ENCODE measurements at places on chromosomes 5 and 9.
A peak's percentile ranks its signal among the peaks of the same experiment; 100 is the strongest.

- no peak for DNase-seq
These were observed 88.4 kb upstream of the DNAH5 start for GRCh38 chr5:14032918-14033317.

GRCh38 chr9:98995059-98995671 is 51.5 kb downstream of the COL15A1 start:
- DNase-seq = no peak

- no peak for DNase-seq
These were observed 132.4 kb downstream of the DAB2IP start for GRCh38 chr9:121783521-121784507.

DNA sequence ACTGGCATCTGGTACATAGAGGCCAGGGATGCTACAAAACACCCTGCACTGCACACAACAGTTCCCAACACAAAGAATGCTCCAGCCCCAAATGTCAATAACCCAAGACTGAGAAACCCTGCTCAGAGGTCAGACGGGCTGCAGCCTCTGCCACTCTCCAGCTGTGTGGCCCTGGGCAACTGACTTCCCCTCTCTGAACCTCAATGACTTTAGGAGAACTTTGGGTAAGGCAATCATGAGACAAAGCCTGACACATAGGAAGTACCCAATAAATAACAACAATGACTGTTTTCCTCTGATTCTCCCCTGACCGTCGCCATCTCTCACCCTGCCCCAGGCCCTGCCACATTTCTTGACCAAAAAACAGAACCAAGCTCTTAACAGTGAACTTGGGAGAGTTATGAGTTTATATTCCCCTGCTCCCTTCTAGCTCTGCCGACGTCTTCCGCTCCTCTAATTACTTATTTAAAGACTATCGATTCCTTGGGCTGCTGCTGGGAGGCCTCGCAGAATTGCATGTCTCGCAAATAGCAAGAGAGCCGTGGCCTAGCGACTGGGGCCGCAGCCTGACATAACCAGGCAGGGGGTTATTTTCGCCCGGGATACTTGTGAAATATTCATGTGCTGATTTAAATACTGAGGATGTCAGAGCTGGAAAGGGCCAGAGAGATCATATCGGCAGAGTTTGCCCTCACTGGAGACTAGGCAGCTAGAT is 24.5 kb upstream of the CRB2 start:
- no peak for DNase-seq

- DNase-seq = no peak
These were observed 4.7 kb upstream of the BICD2 start for GRCh38 chr9:92769286-92769685.

DNA sequence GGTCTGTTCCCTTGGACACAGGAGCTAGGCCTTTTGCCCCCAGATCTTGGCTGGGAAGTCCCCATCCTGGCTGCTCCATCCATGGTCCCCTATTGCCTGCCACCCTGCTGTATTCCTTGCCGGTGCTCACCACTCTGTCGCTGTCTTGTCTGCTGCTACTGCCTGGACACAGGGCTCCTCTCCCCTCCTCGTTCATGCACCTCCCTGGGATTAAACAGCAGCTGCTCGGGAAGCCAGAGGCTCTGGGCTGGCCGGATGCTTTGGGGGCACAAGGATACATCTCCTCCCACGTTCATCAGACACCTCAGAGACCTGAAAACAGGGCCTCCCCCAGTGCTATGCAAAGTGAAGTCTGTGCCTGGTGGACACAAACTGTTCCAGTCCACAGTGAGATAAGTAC is 110.4 kb downstream of the ZNF354C start:
- no peak for DNase-seq

- no peak for DNase-seq
These were observed 12.2 kb downstream of the IPO11 start for GRCh38 chr5:62424763-62425162.

DNA sequence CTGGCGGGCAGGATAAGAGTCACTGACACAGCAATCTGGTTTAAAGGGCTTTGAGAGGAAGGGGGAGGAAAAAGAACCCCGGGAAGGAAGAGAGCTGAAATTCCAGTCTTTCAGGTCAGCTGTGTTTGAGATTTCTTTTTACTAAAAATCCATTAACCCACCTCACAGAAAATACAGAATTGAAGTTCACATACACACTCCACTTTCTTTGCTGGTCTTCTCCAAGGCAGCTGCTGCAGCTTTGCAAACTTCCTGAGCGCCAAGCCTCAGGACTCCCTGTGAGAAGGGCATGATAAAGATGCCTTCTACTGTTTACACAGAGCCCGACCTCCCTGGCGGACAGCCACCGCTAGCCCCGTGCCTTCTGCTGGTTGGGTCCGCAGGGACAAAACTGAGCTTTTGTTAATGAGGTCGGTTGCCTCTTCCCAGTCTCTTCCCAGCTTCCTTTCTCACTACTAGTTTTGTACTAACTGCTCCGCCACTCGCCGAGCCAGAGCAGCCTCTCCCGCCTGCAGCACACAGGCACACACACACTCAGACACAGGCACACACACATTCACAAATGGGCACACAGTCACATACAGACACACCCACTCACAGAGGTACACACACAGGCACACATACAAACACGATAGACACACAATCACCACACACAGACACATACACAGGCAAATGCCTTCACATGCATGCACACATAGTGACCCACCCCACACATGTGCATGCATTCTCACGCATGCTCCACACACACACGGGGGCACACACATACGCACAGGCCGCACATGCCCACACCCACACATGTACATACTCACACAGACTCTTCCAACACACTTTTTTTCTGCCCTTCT is at the start of gene FREM1:
Gene FREM1 (minus strand): TSS at position 468 of the 845 bp plus-strand sequence. CDS start 41,451 bp downstream, outside the sequence.
- DNase-seq = peak; percentile 80

GRCh38 chr5:43193894-43194265 is 1.9 kb downstream of the NIM1K start:
- DNase-seq = peak; percentile 14

DNA sequence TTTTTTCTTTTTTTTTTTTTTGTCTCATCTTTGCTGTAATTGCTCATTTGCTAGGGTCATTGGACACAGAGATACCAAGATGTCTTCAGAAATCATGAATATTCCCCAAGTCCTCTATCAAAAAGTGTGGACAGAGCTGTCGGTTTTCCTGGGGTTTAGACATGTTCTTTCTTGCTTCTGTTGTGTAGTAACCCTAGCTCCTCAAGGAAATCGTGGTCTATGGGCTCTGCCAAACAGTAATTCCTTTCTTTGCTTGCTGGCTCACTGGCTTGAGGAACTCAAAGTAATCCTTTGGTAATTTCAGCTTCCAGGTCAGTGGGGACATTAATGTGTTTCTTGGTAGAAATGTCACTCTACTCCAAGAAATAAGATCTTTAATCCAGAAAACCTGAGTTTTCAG is 101.7 kb downstream of the TMC1 start:
- no peak for DNase-seq

- no peak for DNase-seq
These were observed 52.3 kb downstream of the WDR36 start for GRCh38 chr5:111144352-111144930.

GRCh38 chr9:106993603-106994002 is 130.6 kb downstream of the ZNF462 start:
- no peak for DNase-seq

DNA sequence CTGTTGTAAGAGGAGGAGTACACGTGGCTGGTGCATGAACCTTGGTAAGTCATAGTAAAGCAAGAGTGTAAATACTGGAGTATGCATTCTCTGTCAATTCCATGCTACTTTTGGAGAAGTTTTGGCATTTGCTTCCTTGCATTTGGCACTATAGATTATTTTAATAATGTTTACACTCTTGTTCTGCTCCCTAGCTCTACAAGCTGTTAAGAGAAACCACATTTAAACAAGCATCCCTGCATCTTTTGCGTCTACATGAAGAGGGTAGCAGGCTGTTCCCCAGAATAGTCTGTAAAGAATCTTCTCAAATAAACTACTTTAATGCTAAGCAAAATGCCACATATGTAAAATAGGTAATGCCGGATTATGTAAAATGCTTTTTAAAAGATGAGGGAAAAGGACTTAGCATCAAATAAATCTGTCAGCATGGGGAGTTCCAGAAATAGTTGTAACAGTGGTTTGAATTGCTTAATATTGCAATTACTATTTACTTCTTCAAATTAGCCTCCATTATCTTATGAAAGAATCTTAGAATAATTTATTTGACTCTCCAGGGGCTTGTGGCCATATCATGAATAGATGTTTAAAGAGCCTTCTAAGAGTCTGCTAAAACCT is 2127.3 kb upstream of the WWC1 start:
- no peak for DNase-seq

DNA sequence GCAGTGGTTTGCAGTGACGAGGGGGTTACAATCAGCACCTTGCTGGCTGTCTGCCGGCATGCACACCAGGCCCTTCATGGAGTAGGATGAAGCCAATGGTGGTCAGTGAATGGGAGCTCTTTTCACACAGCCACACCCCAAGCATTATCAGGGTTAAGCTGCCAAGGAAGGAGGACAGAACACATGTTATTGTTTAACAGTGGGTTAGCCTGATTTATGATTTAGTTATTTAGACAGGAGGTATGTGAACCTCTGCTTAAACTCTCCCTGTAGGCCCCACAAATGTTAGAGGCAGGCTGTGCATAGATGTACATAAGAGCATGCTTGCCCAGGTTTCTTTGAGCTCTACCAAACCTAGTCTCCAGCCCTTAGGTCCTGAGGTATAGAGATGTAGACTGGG is 262.9 kb downstream of the SPOCK1 start:
- no peak for DNase-seq

DNA sequence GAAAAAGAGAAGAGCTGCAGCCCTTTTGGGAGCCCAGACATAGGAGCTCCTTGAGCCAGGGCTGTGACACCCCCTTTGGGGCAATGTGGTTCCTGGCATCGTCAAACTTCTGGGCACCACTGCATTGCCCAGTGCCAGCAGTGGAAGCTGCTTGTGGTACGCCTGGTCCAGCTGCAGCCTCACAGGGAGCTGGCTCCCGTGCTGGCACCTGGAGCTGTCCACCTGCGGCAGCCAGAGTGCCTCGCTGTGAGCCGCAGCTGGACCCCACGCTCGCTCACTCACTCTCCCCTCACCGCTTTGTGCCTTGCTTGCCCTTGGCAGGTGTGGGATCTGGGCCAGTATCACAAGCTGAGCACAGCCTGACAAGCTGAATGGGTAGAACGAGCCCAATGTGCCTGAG is 1150.8 kb upstream of the CDH6 start:
- no peak for DNase-seq

DNA sequence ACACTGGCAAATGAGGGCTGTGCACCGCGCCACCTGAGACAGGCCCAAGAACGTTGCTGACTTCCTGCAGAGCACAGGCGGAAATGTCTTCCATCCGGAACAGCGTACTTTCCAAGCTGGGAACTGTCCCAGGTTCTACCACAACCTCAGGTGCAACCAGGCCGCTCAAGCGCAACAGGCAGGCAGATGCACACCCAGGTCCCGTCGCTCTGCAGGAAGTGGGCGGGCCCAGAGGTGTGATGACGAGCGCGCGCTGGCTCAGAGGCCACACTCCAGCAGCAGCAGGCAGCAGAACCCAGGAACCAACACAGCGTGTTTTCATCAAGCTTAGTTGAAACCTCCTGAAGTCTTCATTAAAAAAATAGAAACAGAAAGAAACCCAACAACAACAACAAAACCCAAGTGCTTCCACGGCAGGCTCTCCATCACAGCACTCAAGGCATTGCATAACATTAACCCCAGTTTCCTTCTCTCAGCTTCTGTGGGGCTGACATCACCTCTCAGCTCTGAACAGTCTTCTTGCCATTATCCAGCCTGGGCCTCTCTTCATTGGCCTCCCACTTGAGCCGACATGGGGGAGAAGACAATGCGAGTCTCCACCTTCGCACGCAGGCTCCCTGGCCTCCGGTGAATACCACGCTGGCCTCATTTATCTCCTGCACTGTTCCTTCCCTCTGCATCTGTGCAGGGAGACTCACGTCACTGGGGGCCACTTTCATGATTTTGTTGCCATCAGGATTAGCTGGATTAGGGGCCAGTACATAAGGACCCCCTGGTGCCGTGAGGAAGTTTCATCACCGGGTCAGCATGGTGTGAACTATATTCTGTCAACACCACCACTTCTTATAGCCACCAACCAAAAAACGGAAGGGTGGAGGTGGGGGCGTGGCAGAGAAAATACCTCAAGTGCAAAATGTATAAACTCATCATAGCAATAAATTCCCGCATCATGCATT is 22.1 kb downstream of the PTCH1 start:
- DNase-seq = peak; percentile 41

DNA sequence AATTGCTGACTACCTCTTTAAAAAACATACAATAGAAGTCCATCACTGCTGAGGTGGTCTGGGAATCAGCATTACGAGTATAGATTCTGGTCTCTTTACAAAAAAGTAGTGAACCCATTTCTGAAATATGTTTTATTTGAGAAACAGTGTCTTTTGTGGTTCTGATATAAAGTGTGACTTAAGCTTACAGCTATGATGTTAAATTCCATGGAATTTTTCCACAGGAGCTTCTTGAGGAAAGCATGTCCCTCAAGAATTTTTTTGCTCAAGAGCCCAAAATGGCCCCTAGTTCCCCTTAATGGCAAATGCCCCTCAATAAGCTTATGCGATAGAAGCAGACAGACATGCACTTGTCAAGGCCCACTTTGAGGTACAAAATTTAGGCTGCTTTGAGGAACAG is 265.7 kb downstream of the FAM170A start:
- no peak for DNase-seq

DNA sequence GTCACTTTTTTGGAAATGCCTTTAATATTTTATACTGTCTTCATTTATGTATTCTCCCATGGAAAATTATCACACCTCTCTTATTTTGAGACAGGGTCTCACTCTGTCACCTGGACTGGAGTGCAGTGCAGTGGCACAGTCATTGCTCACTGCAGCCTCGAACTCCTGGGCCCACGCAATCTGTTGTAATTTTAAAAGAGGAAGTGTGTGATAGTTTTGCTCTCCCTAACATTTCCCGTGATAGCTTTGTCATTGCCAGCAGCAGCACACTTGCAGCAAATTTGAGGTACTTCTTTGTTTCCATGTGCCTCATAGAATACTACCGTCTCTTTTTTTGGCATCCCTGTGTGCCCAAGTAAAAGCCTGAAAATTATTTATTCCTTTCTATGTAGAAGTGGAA is 103.5 kb downstream of the RNF180 start:
- no peak for DNase-seq

- no peak for DNase-seq
These were observed 74.9 kb downstream of the PDE8B start for GRCh38 chr5:77285251-77285841.

GRCh38 chr9:125795970-125796596 is 48.9 kb downstream of the PBX3 start:
- DNase-seq = no peak

- no peak for DNase-seq
These were observed 82.7 kb downstream of the HACD4 start for GRCh38 chr9:20948703-20949102.

- DNase-seq = no peak
These were observed 9.4 kb upstream of the HAVCR1 start for GRCh38 chr5:157068339-157068738.

- DNase-seq = no peak
These were observed 7.0 kb downstream of the TDRD7 start for GRCh38 chr9:97418880-97419279.

GRCh38 chr9:126159430-126160060 is 167.1 kb upstream of the MVB12B start:
- no peak for DNase-seq
